ENCODE measurements at places on chromosomes 7 and 10.
A peak's percentile ranks its signal among the peaks of the same experiment; 100 is the strongest.

DNA sequence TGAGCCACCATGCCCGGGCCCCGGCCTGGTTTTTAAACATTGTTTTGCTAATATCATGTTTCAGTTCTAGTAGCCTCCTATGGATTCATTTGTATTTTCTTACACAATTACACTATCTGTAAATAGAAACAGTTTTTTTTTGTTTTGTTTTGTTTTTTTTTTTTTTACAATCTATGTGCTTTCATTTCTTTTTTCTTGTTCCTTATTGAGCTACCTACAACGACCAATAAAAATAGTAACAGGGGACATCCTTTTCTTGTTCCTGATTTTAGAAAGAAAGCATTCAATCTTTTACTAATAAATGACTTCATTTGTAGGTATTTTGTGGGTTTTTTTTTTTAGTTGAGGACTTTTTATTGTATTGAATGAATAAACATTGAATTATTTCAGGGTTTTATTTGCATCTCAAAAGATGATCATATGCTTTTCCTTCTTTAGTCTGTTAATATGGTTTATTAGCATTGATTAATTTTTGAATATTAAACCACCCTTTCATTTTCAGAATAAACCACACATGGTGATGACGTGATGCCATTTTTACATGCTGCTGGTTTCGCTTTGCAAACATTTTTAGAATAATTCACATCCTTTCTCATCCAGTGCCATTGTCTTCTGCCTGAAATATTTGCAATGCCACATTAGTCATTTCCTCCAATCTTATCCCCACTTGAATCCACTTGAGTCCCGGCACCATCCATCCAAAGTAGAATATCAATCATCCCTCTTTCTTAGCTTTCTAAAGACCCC lies 18.1 kb upstream of the AKR1E2 start:
- no peak for DNase-seq

DNA sequence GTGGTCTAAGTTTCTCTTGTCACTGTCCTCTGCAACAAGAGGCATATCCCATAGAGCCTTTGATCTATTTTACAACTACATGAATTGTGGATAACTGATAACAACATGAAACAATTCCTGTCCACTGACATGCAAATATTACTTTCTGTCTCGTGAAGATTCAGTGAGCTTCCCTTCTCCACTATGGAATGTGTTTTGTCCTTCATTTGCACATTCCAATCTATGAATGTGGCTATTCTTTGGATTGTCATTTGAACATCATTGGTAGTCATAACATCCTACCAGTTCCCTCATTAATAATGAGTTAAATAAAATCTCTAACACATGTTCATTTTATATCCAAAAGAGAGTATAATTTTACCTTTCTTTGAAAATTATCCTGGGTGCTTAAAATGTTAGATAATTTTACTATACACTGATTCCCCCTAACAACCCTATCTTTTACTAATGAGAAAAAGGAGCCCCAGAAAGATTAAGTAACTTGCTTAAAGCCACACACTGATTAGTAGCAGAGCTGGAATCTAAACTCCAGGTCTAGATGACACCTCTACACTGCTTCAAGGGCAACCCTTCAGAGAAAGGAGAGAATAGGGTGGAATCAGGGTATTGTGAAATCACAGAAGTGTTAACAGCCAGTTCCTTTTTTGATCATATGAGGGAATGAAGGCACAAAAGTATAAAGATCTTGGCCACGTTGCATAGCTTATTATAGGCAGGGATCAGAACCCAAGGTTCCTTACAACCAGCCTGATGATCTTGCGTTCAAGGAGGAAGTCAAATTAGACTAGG lies 39.1 kb downstream of the PDE1C start:
- DNase-seq: no peak

DNA sequence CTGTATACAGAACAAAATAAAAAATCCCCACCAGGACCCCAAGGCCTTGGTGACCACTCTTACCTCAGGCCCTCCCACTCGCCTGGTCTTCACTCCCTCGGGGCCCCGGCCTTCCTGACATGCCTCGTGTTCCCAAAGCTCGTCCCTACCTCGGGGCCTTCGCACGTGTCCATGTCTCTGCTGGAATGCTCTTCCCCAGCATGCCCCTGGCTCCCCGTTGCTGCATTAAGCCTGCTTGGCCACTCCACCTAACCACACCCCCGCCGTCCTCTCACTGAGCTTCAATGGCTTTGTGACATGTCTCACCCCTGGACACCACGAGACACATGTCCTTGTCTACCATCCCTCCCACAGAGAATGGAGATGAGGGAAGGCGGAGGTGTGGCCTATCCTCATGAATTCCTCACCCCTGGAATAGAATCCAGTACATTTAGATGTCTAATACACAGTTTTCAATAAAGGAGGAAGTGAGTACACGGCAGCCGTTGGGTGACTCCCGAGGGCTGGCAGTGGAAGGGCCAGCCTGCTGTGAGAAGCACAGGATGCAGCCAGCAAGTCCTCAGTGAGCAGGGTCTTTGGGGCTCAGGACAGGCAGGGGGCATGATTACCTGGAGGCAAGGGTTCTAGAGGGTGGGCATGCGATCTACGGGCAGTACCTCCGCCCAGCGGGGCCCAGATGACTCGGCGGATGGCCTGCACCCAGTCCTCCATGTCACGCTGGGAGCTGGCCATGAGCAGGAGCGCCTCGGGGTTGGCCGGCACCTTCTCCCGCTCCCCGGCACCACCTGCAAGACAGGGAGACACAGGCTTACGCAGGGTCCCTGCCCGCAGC lies 125.7 kb downstream of the ARHGAP22 start:
- no peak for DNase-seq

DNA sequence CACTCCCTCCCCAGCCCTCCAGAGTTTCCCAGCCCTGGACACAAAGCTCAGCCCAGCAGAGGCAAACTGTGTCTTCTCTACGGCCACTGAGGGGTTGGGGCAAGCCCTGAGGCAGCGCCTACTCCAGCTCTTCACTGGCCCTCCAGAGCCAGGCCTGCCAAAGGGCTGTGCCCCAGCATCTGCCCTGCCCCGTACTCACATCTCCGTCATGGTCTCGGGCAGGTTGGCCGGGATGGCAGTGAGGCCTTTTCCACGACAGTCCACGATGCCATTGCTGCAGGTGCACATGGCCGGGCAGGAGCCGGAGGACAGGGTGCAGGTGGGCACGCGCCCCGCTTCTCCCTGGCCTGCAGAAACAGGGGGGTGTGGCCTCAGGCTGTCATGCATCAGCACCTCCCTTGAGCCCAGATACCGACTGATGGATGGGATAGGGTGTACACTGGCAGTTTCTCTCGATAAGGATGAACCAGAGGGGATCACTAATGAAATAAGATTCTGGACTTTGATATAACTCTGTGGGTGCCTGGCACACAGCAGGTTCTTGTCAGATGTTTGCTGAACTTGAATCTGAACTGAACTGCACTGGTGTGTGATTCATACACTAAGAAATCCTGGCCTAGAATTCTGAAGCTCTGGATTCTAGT lies 125.2 kb downstream of the SLIT1 start:
- no peak for DNase-seq

GRCh38 chr10:6068422-6068821 lies 6.3 kb upstream of the IL2RA start:
- no peak for DNase-seq

- DNase-seq: no peak
These were observed 928 bp downstream of the COMTD1 start for GRCh38 chr10:75234683-75235374.

DNA sequence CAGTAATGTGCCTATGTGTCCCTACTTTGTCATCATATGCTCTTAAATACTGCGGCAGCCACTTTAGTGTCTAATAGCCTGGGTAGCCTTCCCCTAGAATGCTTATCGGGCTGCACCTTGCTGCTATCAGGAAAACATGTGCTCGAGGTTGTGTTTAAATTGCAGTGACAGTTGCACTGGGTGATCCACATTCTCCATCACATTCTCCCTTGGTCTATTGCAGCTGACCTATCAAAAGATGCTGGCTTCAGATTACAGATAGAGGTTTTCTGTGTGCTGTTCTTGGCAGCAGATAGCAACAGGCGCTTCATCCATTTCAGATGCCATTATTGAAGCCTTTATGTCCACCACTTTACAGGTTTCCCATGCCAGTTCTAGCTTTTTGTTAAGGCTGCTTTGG lies 130.1 kb upstream of the MDFIC start:
- no peak for DNase-seq

DNA sequence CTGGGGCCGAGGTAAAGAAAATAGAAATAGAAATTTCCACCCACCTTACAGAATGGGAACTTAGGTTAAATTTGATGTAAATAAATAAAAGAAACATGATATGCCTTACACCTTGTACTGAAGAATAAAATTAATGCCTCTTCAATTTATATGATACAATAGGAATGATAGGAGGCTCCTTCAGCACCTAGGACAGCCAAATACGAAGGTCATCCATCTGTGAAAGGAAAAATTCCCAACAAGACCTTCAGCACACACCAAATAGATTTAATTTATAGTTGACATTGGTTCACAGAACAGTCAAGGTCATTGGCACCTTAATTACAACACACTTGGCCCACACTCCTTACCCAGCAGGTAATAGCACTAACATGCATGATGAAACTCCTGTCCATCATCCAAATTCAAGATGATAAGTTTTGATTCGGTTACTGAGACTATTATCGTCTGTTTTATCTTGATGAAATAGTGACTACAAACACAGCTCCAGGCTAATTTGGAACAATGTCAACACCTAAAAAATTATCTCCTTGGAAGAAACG lies 250.9 kb downstream of the SNX13 start:
- DNase-seq: no peak

DNA sequence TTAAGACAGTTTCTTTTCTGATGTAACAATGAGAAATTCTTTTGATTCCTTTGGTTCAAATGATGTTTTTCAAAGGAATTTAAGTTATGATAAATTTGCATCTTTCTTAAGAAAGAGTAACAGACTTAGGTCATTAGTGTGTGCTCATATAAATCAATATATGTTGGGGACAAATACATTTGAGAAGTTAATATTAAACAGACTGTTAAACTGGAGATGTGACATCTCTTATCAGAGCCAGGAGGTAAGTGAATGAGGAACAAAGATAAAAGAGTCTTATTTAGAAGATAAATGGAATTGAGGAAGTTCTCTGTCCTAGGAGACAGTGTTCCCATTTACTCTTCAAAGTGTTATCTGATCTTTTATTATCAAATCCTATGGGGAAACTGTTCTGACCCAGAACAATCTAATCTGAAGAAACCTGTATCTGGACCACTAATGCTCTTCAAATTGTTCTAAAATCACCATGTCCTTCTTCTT lies 104.8 kb upstream of the LAMB4 start:
- DNase-seq: no peak

GRCh38 chr7:117630907-117631564 lies 151.2 kb downstream of the CFTR start:
- no peak for DNase-seq

- no peak for DNase-seq
These were observed 8.6 kb upstream of the PPP2R2D start for GRCh38 chr10:131891929-131892805.

- DNase-seq: peak; percentile 11
These were observed 35.4 kb downstream of the TRIL start for GRCh38 chr7:28922624-28923331.

- DNase-seq: no peak
These were observed 100.4 kb downstream of the ARID5B start for GRCh38 chr10:62001898-62002297.

- DNase-seq: no peak
These were observed 8.0 kb downstream of the CYREN start for GRCh38 chr7:135162382-135163001.

- no peak for DNase-seq
These were observed 32.1 kb downstream of the KMT2C start for GRCh38 chr7:152403726-152404125.
